Activated CD8-positive, alpha-beta memory T cell treated with anti-CD3 and anti-CD28 coated beads for 1 hour (primary cell): ENCODE measurements at places on chromosomes 6 and 20.

DNA sequence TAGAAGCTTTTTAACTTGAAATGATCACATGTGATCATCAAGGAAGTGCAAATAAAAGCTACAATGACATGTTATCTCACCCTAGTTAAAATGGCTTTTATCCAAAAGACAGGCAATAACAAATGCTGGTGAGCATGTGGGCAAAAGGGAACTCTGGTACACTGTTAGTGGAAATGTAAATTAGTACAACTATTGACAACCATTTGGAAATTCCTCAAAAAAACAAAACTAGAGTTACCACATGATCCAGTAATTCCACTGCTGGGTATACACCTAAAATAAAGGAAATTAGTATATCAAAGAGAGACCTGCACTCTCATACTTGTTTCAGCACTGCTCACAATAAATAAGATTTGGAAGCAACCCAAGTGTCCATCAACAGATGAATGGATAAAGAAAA is 108.7 kb downstream of the HTR1B start:
- DNase-seq = no peak

DNA sequence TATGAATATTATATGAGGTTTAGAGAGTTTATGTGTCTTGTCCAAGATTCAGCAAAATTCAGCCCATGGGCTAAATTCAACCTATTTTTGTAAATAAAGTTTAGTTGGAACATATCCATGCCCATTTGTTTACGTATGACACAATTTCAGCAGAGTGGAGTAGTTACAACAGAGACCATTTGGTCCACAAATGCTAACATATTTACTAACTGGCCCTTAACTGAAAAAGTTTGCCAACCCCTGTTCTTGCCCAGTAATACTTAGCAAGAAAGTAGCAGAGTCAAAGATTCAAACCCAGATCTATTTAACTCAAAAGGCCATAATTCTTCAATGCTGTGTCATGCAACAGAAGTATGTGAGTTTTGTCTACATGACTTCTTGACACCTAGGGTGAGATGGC is 561.0 kb downstream of the PTPRT start:
- no peak for DNase-seq

DNA sequence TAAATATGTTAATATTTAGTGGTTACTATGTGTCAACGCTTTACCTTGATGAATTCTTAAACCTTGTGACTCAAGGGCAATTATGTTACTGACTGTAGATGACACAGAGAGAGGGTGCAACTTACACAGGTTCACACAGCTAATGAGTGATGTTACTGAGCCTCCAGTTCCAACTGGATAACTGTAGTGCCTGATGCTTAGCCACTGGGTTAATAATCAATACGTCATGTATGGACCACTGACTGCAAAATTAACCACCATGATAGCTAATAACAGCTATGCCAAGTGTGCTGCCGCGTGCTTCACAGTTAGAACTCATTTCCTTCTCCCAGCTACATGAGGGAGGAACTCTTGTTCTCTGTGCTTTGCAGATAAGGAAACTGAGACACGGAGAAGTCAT is 45.4 kb downstream of the SIRPA start:
- no peak for DNase-seq

DNA sequence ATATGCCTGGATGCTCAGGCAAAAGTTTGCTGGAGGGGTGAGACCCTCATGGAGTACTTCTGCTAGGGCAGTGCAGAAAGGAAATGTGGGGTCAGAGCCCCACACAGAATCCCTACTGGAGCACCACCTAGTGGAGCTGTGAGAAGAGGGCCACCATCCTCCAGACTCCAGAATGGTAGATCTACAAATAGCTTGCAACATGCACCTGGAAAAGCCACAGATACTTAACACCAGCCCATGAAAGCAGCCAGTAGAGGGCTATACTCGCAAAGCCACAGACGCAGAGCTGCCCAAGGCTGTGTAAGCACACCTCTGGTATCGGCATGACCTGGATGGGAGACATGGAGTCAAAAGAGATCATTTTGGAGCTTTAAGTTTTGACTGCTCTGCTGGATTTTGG is 60.7 kb upstream of the GJE1 start:
- DNase-seq = no peak

- no peak for DNase-seq
Measured at GRCh38 chr6:52416629-52417151, 3.5 kb upstream of the EFHC1 start.

DNA sequence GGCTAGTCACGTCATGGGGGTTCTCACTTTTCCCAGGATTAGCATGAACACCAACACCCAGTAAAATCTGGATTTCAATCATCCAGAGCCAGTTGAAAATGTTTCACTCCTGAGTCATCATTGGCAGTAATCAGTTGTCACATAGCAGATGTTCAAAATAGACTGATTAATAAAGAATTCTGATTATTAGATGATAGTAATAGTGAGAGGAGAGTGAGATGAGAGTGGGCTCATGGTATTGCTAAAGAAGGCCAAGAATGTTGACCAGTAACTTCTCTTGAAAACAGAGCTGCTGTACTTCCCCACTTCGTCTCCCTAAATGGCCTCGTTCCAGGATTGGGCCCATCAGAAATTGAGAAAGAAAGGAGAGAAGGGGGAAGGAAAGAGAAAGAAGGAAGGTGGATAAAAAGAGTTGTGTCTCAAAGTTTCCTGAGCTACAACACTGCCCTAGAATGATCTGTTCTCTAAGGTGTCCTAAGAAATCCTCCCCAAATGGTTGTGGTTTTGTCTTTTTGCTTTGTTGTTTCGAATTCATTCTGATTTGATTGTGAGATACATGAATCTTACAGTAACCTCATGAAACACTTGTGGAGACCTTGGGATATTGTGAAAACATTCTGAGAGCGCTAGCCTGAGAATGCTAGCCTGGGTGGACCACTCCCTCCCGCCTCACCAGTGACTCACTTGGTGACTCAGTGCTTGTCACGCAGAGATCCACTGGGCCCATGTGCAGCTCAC is 502.2 kb upstream of the JARID2 start:
- DNase-seq = peak; percentile 19

DNA sequence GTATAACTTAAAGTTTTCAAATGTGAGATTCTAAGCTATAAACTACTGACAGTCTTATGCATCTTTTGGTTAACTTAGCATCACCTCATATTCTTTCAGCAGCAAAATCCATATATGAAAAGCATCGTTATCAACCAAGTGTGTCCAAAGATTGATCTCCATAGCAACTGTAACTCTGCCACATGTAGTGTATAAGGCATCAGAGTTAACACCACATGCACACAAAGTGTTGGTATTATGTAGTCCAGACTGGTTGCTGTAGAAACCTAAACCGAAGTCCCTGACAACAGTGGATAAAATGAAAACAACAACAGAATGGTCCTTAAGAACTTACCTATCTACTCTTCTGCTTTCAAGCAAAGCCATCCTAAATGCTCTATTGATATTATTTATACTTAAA is 39.6 kb downstream of the PDSS2 start:
- no peak for DNase-seq

- no peak for DNase-seq
Measured at GRCh38 chr6:76004202-76004601, 68.3 kb downstream of the IMPG1 start.
